ENCODE measurements at places on chromosomes 6 and 20. TPM values are rescaled to one million over a fixed set of nuclear protein-coding genes. Genes with fewer than 3 reads are reported as not detected.

CRISP2 gene
- not detected for total RNA-seq

CALHM4 gene
- total RNA-seq: not detected

DSE gene
- 76.7 TPM for total RNA-seq

AP5S1 gene
- total RNA-seq: 16.7 TPM

ZSCAN23 gene
- total RNA-seq: 6.3 TPM

GZF1 gene
- total RNA-seq: 40.1 TPM

GPX5 gene
- not detected for total RNA-seq

NECAB3 gene
- total RNA-seq: 29.9 TPM

OPRM1 gene
- total RNA-seq: not detected

Data from uterine smooth muscle cell (primary cell).